NCI-H526 treated with DMSO at 0.1 percent for 48 hours (cell line): ENCODE measurements at places on chromosomes 6 and 20.
A peak's percentile ranks its signal among the peaks of the same experiment; 100 is the strongest.

GRCh38 chr6:26126394-26127235 is 39.4 kb downstream of the HFE start:
- DNase-seq, result no peak

- no peak for DNase-seq
Observed at GRCh38 chr6:52588087-52588709, 11.3 kb upstream of the TRAM2 start.

- DNase-seq, result no peak
Observed at GRCh38 chr6:143262859-143263258, 187.6 kb downstream of the ADAT2 start.

GRCh38 chr6:166058064-166058739 is 109.4 kb downstream of the TBXT start:
- peak; percentile 4 for DNase-seq

- peak; percentile 85 for DNase-seq
Observed at GRCh38 chr6:34132486-34133185, 13.3 kb downstream of the GRM4 start.

- no peak for DNase-seq
Observed at GRCh38 chr6:10565913-10566312, 44.8 kb downstream of the GCNT2 start.

- no peak for DNase-seq
Observed at GRCh38 chr20:58791286-58791685, 59.4 kb downstream of the GNAS-AS1 start.

DNA sequence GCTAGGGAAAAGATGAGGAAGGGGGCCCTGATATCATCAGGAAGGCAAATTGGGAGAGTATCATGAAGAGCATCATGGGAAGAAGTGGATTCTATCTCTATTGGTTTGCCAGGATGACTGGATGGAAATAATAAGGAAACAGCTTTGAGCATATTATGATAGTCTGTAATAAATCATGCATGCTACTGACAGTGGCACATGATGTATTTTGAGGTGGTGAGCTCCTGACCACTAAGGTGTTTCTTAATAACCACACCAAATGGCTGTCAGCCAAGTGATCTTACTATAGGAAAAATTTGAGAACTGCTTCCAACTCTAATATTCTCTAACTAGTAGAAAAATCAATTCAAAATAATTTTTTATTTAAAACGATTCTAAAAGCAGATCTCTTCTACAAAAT is 548.4 kb upstream of the JAG1 start:
- DNase-seq, result no peak

DNA sequence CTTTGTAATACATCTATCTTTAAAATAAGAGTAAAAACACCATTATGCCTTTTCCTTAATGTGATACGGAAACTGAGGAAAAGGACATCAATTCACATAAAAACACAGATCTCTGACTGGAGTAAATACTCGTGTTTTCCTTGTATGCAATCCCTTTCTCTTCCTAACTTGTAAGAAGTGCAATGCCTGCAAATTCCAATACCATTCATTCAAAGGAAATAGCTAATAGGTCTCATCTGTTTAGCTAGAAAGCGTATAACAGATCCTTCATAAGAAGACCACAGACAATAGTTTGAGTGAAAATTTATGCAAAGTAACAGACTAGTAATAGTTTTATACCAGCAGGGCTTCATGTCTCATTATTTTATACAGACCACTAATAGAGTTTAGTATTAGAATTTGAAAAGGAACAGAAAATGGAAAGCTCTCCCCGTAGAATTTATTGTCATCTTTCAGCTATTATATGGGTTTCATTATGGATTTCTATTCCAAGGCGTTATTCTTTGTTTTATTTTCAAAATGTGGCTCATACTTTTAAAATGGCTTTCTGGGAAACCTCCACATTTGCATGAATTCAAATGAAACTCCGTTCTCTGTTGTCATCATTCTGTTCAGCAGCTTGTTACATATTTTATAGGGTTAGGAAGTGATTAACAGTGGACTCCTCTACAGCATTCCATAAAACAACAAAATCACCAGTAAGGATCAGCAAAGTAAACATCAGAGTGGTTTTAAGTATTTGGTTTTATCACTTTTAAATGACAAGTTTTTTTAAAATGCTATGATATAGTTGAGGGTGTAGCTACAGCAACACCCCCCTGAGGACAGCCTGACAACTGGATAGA is 186.7 kb downstream of the BTBD9 start:
- DNase-seq, result peak; percentile 89

DNA sequence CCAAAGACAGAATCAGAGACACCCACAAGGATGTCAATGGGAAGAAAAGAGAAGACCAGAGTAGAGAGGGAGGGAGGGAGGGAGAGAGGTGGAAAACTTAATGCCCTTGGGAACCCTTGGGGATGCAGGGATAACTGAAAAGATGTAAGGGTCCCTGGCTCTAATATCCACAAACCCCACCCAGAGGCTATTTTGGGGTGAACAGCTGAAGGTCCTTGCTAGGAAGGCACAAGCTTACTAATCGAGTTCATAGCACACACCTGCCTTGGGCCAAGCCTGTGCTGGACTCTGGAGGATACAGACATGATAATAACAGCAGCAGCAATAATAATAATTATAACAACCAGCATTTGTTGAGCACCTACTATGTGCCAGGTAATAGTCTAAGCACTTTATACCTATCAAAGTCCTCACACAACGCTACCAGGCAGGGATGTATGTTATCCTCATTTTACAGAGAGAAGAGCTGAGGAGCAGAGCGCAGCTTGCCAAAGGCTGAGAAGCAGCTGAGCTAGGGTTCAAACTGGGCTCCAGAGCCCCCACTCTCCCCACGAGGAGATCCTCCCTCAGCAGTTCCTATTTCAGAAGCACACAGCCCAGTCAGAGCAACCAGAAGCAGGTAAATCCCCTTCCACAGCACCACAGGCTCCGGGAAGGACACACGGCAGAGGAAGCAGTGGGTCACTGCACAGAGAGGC is 174.2 kb downstream of the ANKRD60 start:
- no peak for DNase-seq

DNA sequence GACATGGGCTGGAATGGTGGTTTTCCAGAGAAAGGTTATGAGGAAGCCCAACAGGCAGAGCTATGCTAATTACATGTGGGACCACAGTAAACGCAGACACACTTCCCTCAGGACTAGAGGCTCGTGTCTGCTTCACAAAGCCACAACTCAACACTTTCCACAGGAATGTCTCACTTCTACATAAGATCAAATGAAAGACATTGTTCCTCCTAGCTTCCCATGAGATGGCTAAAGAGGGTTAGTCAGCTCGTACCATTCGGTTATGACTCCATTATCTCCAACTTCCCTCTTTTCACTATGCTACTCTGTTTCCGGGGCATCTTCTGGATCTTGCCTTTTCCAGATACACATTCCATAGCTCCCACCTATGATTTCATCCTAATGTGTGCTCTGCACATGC is 29.1 kb upstream of the ZC3H12D start:
- DNase-seq, result no peak
